NCI-H226 (cell line): ENCODE measurements at places on chromosomes 1 and 21.

- DNase-seq = no peak
Observed at GRCh38 chr1:218492874-218493273, 147.7 kb downstream of the TGFB2 start.

DNA sequence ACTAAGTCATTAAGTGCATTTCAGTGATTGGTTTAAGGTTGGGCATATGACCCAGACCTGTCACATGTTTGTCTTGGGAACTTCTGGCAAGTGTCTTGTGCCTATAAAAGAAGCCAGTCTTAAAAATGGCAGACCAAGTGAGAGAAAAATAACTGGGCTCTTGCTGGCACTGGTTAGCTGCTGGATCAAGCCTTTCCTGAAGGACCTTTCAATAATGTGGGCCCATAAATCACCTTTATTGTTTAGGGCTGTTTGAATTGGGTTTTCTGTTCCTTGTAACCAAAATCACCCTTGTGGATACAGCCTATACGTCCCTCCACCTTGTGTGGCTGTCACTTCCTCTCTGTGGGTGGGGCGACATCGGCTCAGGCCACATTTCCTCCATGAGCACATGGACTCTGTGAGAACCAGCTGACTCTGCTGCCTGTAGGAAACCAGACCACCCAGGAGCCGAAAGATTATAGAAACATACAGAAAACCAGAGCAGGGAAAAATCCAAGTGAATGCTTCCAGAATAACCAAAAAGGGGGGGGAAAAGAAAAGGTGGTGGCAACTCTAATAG, 25.6 kb upstream of the WNT4 start:
- no peak for DNase-seq

GRCh38 chr1:20483833-20484518, 2.0 kb downstream of the CAMK2N1 start:
- DNase-seq = no peak

DNA sequence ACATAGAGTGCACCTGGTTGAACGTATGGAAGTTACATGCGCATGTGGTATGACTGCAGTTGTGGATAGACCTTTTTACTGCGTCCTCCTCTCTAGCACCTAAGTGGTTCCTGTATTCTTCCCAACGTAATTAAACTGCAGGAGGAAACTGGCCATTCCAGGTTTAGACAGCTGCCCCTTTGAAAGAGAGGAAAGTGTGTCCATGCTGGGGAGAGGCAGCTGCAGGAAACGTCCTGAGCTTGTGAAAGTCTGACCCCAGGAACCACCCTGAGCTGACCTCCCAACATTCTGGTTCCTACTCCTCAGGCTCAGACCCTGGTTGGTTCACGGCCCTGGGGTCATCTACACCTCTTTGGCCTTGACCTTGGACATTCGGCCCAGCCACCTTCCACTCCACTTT, 309.3 kb downstream of the DISC1 start:
- no peak for DNase-seq

- peak; percentile 83 for DNase-seq
Observed at GRCh38 chr1:61506236-61506635, 218.7 kb downstream of the TM2D1 start.

- no peak for DNase-seq
Observed at GRCh38 chr1:239516579-239516978, 130.2 kb downstream of the CHRM3 start.

- no peak for DNase-seq
Observed at GRCh38 chr1:54410359-54410758, 4.2 kb upstream of the SSBP3 start.

DNA sequence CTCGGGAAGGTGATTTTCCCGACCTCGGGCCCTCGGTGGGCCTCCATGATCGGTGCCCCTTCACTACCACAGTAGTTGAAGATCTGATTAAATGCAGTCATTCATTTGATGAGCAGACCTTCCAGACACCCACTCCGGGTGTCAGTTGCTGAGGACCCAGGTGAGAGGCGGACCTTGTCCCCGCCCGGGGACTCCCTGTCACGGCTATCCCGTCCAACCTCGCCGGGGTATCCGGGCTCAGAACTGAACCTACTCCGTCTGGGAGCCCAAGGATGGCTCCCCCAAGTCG, 22.6 kb downstream of the RNU1-3 start:
- DNase-seq = no peak

GRCh38 chr21:24832961-24833360, 774.3 kb downstream of the MRPL39 start:
- no peak for DNase-seq

GRCh38 chr1:203308328-203308922, 3.1 kb downstream of the BTG2 start:
- no peak for DNase-seq

GRCh38 chr21:45620201-45620923, 23.2 kb upstream of the PCBP3 start:
- no peak for DNase-seq

DNA sequence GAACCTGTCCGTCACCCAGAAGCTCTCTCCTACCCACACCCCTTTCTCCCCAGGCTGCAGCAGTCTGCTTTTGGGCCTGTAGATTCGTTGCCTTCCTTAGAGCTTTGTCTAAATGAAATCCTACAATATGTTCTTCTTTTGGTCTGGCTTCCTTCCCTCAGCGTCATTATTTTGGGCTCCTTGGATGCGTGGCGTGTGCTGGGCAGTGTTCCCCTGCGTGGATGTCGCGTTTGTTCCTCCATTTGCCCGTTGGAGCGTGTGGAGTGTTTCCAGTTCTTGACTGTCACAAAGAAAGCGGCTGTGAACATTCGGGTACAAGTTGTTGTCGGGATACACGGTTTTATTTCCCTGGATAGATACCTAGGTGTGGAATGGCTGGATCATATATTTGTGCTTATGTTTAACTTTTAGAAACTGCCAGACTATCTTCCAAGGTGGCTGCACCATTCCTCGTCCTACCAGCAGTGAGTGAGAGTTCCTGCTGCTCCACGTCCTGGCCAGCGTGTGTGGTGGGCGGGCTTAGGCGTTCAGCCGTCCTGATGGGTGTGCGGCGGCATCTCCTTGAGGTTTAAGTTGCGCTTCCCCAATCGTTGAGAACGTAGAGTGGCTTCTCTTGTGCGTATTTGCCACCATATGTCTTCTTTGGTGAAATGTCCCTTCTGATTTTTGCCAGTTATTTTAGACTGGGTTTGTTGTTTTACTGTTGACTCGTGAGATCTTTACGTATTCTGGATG, 31.7 kb downstream of the SKI start:
- DNase-seq = no peak
